Neural progenitor cell (in vitro differentiated cells): ENCODE measurements at places on chromosomes 4 and X.

DNA sequence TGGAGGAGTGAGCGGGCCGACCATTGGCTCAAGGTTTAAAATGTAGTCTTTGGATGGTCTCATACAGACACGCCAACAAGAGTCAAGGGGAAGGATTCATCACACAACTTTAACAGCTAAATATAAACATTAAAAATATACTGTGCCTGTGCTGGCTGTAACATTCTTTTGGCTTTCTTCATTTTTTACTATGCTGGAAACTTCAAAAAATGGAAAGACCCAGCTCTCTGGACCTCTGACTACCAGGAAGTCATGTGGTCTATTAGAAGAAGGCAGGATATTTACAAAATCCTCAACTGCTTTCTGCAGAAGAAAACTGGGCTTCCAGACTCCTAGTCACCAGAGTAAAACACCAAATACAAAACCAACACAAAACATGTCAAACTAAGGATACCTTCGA is 49.8 kb upstream of the KLF3 start:
- no peaks in the 10 kb centered on the region for H3K36me3 ChIP-seq
- H3K27ac ChIP-seq = no peak overlapping the region
- H3K4me1 ChIP-seq = peaks cover 6% of the 10 kb centered on the region
- H3K27me3 ChIP-seq = no peaks in the 10 kb centered on the region

- no peak overlapping the region for H3K4me3 ChIP-seq
- H3K4me1 ChIP-seq = no peaks in the 10 kb centered on the region
- no peak for DNase-seq
- no peaks in the 10 kb centered on the region for H3K27me3 ChIP-seq
- no peak overlapping the region for H3K27ac ChIP-seq
- no peaks in the 10 kb centered on the region for H3K36me3 ChIP-seq
Measured at GRCh38 chrX:114889481-114889880, 127.9 kb downstream of the IL13RA2 start.

DNA sequence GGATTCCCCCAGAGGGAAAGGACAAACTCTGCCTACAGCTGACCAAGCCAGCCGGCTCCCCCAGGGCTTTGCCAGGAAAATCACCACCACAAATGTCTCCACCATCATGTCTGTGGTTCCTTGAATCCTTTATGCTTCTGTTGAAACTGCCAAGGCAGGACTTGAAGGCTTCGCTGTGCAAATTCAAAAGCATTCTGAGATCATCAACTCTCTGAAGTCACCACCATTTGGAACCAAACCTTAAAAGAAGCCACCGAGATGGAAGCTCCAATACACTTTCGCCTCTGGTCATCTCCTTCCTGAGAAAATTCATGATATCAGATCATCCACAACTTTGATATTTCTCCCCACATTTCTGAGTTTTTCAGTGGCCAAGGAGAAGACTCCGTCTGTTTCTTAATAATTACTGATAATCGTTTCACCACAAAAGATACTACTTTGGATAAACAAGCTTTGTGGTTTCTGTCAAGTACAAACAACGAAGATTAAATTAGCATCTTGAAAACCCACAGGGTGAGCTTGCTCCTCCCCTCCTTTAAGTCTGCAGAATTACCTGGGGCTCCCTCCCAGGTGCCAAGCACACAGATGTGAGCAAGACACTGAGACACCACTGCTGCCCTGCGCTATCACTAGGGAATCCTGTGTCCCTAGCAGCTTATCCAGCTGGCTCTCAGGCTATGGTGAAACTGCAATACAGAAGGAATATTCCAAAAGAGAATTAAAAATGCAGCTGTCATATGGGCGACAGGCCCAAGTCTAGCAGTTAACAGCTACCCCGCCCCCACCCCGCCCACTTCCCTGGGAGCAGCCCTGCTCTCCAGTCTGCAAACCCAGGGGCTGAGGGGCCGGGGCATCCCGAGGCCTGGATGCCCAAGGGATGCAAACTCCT is 125.0 kb upstream of the TBL1X start:
- no peak overlapping the region for H3K4me3 ChIP-seq
- no peak for DNase-seq
- H3K27me3 ChIP-seq = no peaks in the 10 kb centered on the region
- H3K4me1 ChIP-seq = peaks cover 11% of the 10 kb centered on the region
- no peak overlapping the region for H3K27ac ChIP-seq

DNA sequence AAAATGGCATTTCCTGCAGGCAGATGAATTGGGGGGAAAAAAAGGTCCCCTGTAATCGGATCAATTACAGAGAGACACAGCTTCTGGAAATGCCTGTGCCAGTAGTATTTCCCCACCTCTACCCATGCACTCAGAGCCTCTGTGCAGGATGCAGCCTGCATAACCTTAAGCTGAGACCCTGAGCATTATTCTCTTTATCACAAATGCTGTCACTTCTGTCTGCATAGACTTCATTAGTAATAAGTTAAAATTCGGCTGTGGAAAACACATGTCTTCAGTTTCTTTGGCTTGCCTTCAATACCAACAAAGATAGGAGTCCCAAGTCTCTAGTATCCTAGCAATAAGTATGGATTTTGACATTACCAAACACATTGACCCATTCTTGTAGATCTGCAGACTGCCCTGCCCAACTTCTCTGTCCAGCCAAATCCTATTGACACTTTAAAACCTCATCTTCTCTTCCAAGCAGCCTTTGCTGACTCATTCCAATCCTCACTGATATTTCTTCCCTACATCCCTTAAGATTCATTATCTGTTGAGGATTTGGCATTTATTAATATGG is 70.8 kb downstream of the LUZP4 start:
- peaks cover 5% of the 10 kb centered on the region for H3K4me1 ChIP-seq
- H3K27ac ChIP-seq = no peak overlapping the region
- no peaks in the 10 kb centered on the region for H3K36me3 ChIP-seq
- no peak overlapping the region for H3K4me3 ChIP-seq
- DNase-seq = no peak

DNA sequence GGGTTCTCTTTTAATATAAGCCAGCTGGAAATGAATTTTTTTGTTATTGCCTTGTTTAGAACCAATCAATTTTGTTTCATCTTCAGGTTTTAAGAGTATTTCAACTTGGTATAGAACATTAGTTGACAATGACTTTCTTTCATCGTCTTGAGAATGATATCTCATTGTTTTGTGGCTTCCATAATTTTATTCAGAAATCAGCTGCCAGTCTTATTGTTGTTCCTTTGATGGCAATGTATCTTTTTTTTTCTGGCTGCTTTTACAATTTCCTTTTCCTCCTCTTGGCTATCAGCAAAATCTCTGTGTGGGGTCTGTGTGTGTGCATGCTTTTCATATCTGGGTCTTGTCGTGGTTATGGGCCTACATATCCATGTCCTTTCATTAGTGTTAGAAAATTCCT is 1536.4 kb upstream of the TENM3 start:
- H3K36me3 ChIP-seq = no peaks in the 10 kb centered on the region
- no peak for DNase-seq
- H3K4me3 ChIP-seq = no peak overlapping the region

GRCh38 chr4:61553557-61554125 is 353.5 kb downstream of the ADGRL3 start:
- H3K27ac ChIP-seq = no peak overlapping the region
- peaks cover 10% of the 10 kb centered on the region for H3K4me1 ChIP-seq
- H3K4me3 ChIP-seq = no peak overlapping the region
- no peak for DNase-seq
- no peaks in the 10 kb centered on the region for H3K36me3 ChIP-seq
- no peaks in the 10 kb centered on the region for H3K27me3 ChIP-seq

- no peaks in the 10 kb centered on the region for H3K27me3 ChIP-seq
- no peak overlapping the region for H3K4me3 ChIP-seq
- H3K4me1 ChIP-seq = no peaks in the 10 kb centered on the region
- DNase-seq = no peak
Measured at GRCh38 chrX:9396930-9397329, 67.9 kb upstream of the TBL1X start.

- DNase-seq = no peak
- H3K27me3 ChIP-seq = no peaks in the 10 kb centered on the region
- no peak overlapping the region for H3K27ac ChIP-seq
- H3K36me3 ChIP-seq = no peaks in the 10 kb centered on the region
- peaks cover 20% of the 10 kb centered on the region for H3K4me1 ChIP-seq
- no peak overlapping the region for H3K4me3 ChIP-seq
Measured at GRCh38 chr4:78313754-78314120, 237.8 kb upstream of the ANXA3 start.

DNA sequence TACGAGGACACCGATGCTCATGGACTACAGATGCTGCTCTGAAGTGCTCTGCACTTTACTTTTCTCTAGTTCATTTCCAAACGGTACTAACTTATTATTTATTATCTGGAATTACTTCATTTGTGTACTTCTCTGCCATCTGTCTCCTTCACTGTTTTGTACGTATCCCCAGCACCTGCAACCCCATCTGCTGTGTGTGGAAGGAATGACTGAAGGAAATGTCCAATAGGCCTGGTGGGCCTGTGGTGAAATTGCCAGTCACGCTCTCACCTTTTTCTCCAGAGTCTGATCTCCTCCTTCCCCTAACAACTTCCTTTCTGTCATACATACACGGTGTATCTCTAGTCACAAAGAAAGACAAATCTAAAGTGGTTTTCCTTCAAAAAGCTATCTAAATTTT is 12.9 kb downstream of the TMEM154 start:
- no peak overlapping the region for H3K4me3 ChIP-seq
- no peak overlapping the region for H3K27ac ChIP-seq
- DNase-seq = no peak
- H3K36me3 ChIP-seq = no peaks in the 10 kb centered on the region
- no peaks in the 10 kb centered on the region for H3K27me3 ChIP-seq

DNA sequence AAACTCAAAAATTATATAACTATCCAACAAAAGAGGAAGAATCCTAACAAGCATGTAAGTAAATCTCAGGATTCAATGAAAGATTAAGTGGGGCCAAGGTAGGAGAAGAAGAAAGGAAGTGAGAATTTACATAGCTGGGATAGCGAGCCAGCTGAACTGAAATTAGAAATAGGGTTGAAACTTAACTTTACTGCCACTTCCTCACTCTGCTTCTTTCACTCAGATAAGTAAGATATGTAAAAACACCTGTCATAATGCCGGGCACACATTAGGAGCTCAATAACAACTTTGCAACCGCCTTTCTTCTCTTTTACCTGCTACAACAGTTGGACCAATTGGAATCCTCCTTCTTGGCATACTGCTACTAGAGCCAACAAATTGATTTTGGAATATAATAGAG is 129.4 kb downstream of the CNKSR2 start:
- H3K4me1 ChIP-seq = no peaks in the 10 kb centered on the region
- H3K4me3 ChIP-seq = no peak overlapping the region
- H3K36me3 ChIP-seq = no peaks in the 10 kb centered on the region
- no peak for DNase-seq
- H3K27ac ChIP-seq = no peak overlapping the region

DNA sequence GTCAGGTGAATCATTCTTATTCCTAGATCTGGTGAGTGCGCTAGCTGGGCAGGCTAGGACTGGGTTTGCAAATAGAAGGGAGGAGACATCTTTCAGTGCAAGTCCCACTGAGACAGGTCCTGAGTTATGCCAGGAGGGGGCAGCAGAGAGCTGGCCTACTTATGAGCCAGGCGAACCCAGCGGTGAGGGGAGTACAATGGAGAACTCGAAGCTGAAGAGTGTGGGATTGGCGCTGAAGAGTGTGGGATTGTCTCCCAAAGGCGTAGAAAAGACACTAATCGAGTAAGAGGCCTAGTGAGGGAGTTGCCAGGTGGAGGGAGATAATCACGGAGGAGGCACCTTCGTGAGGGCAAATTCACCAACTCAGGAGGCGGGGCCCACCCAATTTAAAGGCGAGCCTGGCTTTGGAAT is 91.7 kb upstream of the CXorf66 start:
- H3K4me3 ChIP-seq = no peak overlapping the region
- no peaks in the 10 kb centered on the region for H3K36me3 ChIP-seq
- H3K27me3 ChIP-seq = no peaks in the 10 kb centered on the region
- DNase-seq = peak; percentile 89
- H3K4me1 ChIP-seq = peaks cover 6% of the 10 kb centered on the region

- no peak overlapping the region for H3K4me3 ChIP-seq
- H3K27ac ChIP-seq = no peak overlapping the region
- no peaks in the 10 kb centered on the region for H3K4me1 ChIP-seq
- no peaks in the 10 kb centered on the region for H3K27me3 ChIP-seq
- DNase-seq = peak; percentile 43
Measured at GRCh38 chr4:162497564-162498167, 333.9 kb upstream of the FSTL5 start.

GRCh38 chr4:159293811-159294515 is 191.1 kb downstream of the RAPGEF2 start:
- H3K27me3 ChIP-seq = no peaks in the 10 kb centered on the region
- H3K4me3 ChIP-seq = no peak overlapping the region
- no peaks in the 10 kb centered on the region for H3K4me1 ChIP-seq
- H3K27ac ChIP-seq = no peak overlapping the region
- DNase-seq = no peak

DNA sequence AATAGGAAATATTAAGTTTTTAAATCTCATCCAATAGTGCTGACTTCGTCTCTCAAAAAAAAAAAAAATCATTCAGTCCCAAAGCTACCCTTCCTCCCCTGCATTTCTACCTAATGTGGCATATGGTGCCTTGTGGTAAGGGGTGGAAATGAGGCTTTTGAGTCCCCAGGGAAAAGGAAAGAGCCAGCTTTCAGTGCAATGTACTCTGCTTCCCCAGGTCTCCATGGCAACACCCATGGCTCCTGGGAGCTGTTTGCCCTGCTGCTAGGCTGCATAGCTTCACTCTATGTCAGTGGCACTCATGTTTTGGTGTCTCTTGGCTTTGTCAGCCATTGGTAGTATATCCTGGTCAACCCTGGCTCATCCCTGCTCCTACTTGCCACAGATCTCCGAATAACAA is 175.9 kb downstream of the SLC39A8 start:
- H3K4me3 ChIP-seq = no peak overlapping the region
- DNase-seq = peak; percentile 61
- H3K27me3 ChIP-seq = no peaks in the 10 kb centered on the region
- no peak overlapping the region for H3K27ac ChIP-seq

- H3K27ac ChIP-seq = no peak overlapping the region
- H3K4me3 ChIP-seq = no peak overlapping the region
- DNase-seq = no peak
- H3K4me1 ChIP-seq = no peaks in the 10 kb centered on the region
- no peaks in the 10 kb centered on the region for H3K36me3 ChIP-seq
Measured at GRCh38 chrX:69050051-69050765, 115.0 kb downstream of the PJA1 start.

DNA sequence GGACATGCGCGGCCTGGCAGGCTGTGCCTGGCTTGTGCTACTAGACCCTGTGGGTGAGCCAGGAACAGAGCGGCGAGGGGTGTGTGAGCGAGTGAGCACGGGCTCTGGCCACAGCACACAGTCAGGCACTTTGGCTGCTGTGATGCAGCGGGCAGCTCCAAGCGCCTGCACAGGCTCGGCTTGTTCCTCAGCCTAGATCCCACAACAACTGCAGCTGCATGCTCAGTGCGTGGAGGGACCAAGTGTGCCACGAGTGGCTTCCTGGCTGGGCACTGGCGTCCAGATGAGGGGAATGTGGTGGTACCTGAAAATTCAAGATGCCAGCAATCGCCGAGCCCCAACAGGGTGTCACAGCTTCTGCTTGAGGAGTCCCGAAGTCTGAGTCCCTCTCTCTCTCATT is 1056.6 kb downstream of the RAPGEF2 start:
- H3K27ac ChIP-seq = no peak overlapping the region
- DNase-seq = no peak

- no peaks in the 10 kb centered on the region for H3K27me3 ChIP-seq
- DNase-seq = no peak
- peaks cover 10% of the 10 kb centered on the region for H3K4me1 ChIP-seq
- peak overlapping the region; percentile 83 for H3K4me3 ChIP-seq
- no peaks in the 10 kb centered on the region for H3K36me3 ChIP-seq
Measured at GRCh38 chr4:169611157-169611556, 1.2 kb downstream of the NEK1 start.
